ENCODE measurements at places on chromosomes 3 and 15. TPM values are rescaled to one million over a fixed set of nuclear protein-coding genes. Genes with fewer than 3 reads are reported as not detected.

The SMCO1 gene
- 0.38 TPM for total RNA-seq

The H1-8 gene
- total RNA-seq, result not detected

The RYR3 gene
- 14.1 TPM for total RNA-seq

The PYGO1 gene
- 36.4 TPM for total RNA-seq

The CACNA2D2 gene
- 17.4 TPM for total RNA-seq

The CACNA1D gene
- total RNA-seq, result 25.9 TPM

The GPR62 gene
- total RNA-seq, result 0.27 TPM
